ENCODE measurements at places on chromosomes 2 and 18. TPM values are rescaled to one million over a fixed set of nuclear protein-coding genes. Genes with fewer than 3 reads are reported as not detected.

NDUFS1 gene
- polyA plus RNA-seq: 86.8 TPM

MC4R gene
- 1.1 TPM for polyA plus RNA-seq

ZSWIM2 gene
- polyA plus RNA-seq: not detected

RBM45 gene
- 12.0 TPM for polyA plus RNA-seq

KLHL30 gene
- 6.7 TPM for polyA plus RNA-seq

MARCHF4 gene
- polyA plus RNA-seq: not detected

VWA3B gene
- polyA plus RNA-seq: 0.69 TPM

DTNA gene
- 34.6 TPM for polyA plus RNA-seq

FBXO36 gene
- polyA plus RNA-seq: 10.1 TPM

REG1B gene
- polyA plus RNA-seq: not detected

UCN gene
- polyA plus RNA-seq: 5.8 TPM

SF3B1 gene
- 276 TPM for polyA plus RNA-seq

REG3G gene
- not detected for polyA plus RNA-seq

TMEM182 gene
- 6.8 TPM for polyA plus RNA-seq

POTEF gene
- polyA plus RNA-seq: 14.9 TPM
